ENCODE measurements at places on chromosomes 13 and 19.

- no peak for DNase-seq
Measured at GRCh38 chr13:99331881-99332293, 24.7 kb upstream of the GPR183 start.

DNA sequence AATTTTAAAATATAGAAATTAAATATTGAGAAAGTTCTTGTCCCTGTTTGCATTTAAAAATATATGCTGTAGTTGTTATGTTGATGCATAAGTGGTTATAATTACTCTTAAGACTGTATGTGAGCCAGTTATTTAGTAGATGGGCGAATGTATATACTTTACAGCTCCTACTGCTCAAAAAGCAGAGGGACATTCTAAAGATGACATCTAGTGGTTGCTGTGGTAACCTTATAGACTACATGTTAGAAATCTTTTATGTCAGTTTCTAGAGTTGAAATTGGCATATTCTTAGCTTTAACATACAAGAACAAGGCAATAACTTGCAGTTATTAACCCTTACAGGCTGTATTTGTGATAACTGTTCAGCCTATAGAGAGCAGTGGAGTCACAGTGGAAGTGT, 160.5 kb downstream of the OLFM4 start:
- no peak for DNase-seq

- DNase-seq, result peak; percentile 46
Measured at GRCh38 chr19:41264581-41265394, 616 bp downstream of the HNRNPUL1 start.

DNA sequence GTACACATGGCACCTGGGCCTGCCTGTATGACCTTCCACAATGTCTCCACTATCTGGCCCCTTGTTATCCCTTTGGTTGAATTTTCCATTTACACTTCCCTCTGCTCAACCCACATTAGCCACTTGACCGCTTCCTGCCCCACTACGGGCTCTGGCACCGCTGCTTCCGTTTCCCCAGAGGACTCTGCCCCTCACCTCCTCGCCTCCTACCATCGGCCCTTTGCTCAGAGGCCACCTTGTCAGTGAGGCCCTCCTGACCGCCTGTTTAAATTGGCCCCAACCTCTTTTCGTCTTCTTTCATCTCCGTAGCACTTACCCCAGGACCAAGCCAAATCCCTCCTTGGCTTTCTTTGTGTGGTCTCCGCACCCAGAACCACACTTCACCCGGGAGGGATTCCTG, 47.4 kb downstream of the SOX1 start:
- DNase-seq, result no peak

DNA sequence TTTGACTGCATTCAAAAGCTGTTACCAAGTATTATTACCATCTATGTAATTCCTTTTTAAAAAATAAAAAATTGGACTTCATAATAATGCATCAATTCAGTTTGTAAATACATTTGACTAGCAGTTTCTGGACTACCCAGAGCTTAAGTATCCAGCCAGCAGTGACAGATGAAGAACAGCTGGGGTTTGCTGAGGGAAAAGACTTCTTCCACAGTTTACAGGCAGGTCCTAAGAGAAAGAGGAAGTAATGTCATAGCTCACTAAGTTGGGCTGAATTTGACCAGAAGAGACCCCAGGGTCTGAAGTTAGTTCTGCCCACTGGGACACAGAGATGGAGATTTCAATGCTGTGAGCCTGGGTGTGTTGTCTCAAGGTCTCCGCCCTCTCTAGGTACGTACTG, 96.4 kb downstream of the MBNL2 start:
- DNase-seq, result no peak

GRCh38 chr19:18796239-18796638, 5.1 kb upstream of the COMP start:
- no peak for DNase-seq

DNA sequence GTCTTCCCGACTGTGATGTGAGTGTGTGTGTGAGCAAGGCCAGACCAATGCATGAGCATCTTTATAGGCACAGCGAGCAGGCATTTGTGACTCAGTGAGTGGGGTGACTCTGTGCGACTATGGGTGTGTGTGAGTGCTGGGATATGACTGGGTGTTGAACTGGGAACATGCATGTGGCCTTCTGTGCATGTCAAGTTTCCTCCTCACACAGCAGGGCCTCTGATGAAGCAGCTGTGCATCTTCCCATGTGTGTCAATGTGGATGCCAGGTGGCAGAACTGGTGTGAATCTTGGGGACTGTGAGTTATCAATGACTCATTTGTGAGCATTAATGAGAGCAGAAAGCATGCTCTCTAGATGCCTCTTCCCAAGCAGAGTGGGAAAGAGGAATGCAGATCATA, 12.1 kb upstream of the LGALS14 start:
- DNase-seq, result no peak

- peak; percentile 23 for DNase-seq
Measured at GRCh38 chr19:18233224-18233825, 7.1 kb upstream of the PDE4C start.

- DNase-seq, result no peak
Measured at GRCh38 chr13:33033986-33034385, 17.8 kb downstream of the KL start.

DNA sequence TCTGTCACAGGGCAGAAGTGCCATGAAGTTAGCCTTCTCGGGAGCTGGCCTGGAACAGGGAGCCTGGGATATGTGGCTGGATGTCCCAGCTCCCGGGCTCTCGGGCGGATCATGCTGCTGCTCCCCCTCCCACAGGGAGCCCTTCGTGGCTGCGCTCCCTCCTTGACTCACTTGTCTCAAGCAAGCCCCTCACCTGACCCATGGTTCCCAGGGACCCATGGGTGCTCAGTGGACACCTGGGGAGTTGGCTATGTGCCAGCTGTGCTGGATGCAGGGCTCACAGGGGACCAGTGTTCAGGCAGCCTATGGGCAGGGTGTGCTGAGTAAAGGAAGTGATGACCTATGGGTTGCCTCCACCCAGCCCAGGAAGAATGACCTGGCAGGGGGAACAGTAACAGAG, 213.1 kb upstream of the SGCG start:
- no peak for DNase-seq

GRCh38 chr13:33879118-33879517, 61.2 kb downstream of the RFC3 start:
- no peak for DNase-seq

DNA sequence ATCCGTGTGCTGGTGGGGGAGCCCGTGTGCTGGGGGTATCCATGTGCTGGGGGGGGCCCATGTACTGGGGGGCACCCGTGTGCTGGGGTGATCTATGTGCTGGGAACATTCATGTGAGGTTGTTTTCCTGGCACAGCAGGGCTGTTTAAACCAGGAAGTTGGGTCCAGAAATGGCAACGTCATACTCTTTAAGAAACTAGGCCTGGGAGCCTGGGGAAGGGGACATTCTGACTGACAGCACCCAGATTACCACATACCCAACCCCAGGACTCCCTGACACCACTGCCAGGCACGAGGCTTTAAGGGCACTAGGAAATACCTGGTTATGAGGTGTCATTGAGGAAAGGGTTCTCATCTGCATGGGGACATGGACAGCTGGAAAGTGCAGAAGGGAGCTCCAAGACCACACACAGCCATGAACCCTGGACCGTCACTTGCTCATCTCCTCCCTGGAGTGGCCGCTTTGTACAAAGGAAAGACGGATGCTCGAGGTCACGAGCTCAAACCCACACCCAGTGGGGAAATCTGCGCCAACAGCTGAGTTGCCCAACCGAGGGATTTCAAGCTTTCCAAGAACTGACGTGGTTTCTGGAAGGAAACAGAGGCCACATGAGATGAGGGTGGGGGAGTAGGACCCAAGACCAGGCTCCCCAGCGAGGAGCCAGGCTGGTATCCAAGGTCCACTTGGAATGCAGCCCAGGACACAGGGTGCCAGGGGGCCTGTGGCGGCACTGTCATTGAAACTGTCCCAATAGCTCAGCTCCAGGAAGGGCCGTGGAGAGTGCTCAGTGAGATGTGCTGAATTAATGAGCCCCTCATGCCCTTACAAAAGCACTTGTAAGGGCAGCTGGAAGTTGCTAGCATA, 40.9 kb downstream of the RAB20 start:
- no peak for DNase-seq
